ENCODE measurements at places on chromosomes 3 and 15.

DNA sequence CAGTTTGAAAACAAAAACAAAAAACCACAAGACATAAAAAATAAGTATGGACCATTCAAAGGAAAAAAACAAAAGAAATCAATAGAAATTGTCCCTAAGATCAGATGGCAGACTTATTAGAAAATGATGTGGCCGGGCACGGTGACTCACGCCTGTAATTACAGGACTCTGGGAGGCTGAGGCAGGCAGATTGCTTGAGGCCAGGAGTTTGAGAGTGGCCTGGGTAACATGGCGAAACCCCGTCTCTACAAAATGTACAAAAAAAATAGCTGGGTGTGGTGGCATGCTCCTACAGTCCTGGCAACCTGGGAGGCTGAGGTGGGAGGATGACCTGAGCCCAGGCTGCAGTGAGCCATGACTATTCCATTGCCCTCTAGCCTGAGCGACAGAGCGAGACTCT, 16.6 kb downstream of the SPCS1 start:
- DNase-seq, result no peak
- H3K27ac ChIP-seq, result no peak overlapping the region
- no peaks in the 10 kb centered on the region for H3K27me3 ChIP-seq
- H3K4me3 ChIP-seq, result no peak overlapping the region
- no peaks in the 10 kb centered on the region for H3K4me1 ChIP-seq
- peaks cover 16% of the 10 kb centered on the region for H3K36me3 ChIP-seq

DNA sequence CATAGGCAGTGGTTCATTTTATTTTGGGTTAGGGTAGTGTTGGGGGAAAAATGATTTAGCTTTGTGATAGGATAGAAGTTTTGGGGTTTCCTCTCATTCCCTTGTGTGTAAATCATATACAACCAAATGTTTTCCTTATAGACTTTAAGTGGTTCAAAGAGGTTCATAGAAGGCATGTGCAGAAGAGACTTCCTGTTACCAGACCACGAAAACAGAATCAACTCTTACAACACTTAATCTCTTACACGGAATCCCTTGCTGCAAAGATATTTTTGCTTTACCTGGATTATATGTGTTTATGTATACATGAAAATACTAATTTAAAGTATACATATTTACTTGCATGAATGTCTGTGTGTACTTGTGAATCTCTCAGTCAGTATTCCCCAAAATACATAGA, 2.9 kb downstream of the TMOD2 start:
- H3K27ac ChIP-seq, result no peak overlapping the region
- H3K36me3 ChIP-seq, result no peaks in the 10 kb centered on the region
- H3K27me3 ChIP-seq, result no peaks in the 10 kb centered on the region
- peaks cover 28% of the 10 kb centered on the region for H3K4me1 ChIP-seq
- DNase-seq, result no peak
- H3K4me3 ChIP-seq, result no peak overlapping the region

- H3K4me1 ChIP-seq, result no peaks in the 10 kb centered on the region
- H3K36me3 ChIP-seq, result no peaks in the 10 kb centered on the region
- H3K4me3 ChIP-seq, result no peak overlapping the region
- H3K27ac ChIP-seq, result no peak overlapping the region
These were observed 65.5 kb upstream of the DCBLD2 start for GRCh38 chr3:98966862-98967546.

DNA sequence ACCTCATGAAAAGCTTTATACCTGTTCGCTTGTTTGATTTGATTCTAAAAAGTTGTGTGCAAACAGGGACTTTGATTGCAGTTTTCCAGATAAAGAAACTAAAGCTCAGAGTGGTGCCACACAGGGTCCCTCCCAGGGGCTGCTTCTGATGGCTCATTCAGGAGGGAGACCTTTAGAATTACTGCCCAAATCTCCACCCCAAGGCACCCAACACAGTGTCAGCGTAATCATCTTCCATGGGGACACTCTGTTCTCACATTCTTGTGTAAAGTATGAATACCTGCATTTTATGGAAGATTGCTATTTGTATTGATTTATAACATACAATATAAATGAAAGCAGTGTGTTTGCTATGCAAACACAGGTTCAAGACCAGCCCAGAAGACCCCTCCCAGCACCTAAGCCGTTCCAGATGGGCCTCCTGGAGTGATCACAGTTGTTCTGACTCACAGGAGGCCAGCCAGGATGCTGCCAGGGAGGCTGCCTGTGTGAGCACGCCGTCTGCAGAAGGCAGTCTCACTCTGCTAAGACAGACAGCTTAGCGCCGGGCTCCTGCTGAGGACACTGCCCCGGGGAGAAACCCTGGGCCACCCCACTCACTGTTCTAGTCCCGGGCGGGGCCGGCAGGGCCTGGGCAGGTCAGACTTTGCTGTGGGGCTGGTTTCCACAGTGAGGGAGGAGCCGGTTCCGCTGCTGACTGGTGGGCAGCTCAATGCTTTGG, 185.6 kb downstream of the FAM43A start:
- no peak overlapping the region for H3K4me3 ChIP-seq
- H3K27ac ChIP-seq, result no peak overlapping the region
- peaks cover 6% of the 10 kb centered on the region for H3K36me3 ChIP-seq
- DNase-seq, result no peak
- H3K4me1 ChIP-seq, result no peaks in the 10 kb centered on the region
- peaks cover 46% of the 10 kb centered on the region for H3K27me3 ChIP-seq

DNA sequence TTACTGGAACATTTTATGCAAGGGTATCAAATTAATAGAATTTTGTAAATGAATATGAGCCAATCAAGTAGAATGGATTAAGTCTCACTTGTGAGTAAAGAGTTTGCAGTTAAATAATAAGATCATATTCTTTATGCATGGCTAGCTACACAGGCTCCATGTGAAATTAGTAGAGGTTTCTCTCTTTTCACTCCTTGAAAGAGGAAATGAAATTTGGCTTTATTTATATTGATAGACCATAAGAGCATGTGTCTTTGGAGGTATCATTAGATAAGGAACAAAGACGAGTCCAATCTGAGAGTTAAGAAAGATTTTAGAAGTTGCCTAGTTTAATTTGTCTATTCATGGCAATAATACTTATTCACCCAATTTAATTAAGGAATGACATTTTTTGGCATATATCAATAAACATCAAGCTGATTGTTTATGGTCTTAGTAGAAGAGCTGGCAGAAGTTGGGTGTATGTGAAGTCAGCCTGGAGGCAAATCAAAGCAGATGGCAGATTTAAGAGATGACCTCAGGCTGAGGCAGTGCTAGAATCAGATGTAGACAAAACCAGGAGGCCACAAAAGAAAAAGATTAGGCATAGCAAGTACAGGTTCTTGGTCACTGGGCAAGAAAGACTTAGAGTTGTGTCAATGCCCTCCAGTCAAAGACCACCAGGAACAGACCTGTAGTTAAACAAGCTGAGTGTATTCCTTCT, 406.5 kb upstream of the ARHGEF26 start:
- no peaks in the 10 kb centered on the region for H3K4me1 ChIP-seq
- no peak for DNase-seq

GRCh38 chr3:67335813-67336212, 318.6 kb downstream of the SUCLG2 start:
- H3K27me3 ChIP-seq, result no peaks in the 10 kb centered on the region
- DNase-seq, result no peak
- no peaks in the 10 kb centered on the region for H3K36me3 ChIP-seq
- no peak overlapping the region for H3K4me3 ChIP-seq

DNA sequence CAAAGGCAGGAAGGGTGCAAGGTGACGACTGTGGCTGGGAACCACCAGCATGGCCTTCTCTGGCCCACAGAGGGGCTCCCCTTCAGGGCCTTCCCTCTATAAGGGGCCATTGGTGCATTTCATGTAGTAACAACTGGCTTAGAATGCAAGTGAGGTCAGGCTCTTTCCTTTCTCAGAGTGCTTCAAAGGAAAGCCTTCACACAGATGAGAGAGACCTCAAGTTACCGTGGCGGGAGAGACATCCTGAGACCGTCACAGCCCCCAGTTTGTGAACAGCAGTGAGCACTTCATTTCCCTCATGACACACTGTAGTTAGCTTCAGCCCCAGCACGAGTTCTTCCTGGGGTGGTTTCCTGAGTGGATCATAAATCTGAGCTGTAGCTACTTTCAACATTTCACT, 96.6 kb upstream of the LIMD1 start:
- peak; percentile 14 for DNase-seq
- no peak overlapping the region for H3K4me3 ChIP-seq
- no peaks in the 10 kb centered on the region for H3K27me3 ChIP-seq
- peaks cover 38% of the 10 kb centered on the region for H3K36me3 ChIP-seq

DNA sequence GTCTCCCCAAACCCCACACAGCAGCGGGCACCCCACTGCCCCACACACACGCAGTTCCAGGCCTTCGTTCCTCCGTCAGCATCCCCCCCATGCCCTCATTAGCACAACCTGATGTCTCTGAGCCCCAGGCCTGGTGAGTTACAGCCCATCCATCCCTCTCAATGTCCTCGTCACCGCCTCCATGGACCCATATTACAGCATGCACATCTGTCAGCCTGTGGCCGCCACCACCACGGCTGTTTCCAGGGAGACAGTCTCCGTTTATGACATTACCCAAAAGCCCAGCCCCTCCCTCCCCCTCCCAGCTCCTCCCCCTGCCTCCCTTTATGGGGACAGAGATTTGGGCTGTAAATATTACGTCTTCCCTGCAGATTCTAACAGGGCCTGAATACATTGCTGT, 143.1 kb upstream of the LINGO1 start:
- H3K4me1 ChIP-seq, result no peaks in the 10 kb centered on the region
- H3K4me3 ChIP-seq, result no peak overlapping the region
- H3K27me3 ChIP-seq, result peaks cover 57% of the 10 kb centered on the region
- no peak for DNase-seq
